H4 (cell line): ENCODE measurements at places on chromosomes 3 and 15.

GRCh38 chr15:28987337-28987736 lies 101.6 kb downstream of the APBA2 start:
- DNase-seq = no peak

DNA sequence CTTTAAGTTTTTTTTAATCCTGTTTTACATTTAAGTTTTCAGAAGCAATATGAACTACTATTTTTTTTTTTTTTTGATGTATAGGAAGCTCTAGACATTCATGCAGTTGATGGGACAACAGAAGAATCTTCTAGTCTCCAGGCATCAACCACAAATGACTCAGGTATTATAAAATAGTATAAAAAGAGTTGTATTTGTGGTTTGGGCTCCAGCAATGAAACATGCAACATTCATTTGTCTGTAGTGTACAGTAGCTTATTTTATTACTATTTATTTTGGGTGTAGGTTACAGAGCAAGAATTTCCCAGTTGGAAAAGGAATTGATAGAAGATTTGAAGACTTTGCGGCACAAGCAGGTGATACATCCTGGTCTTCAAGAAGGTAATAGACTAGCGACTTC lies 38.6 kb downstream of the MGA start:
- DNase-seq = no peak

- no peak for DNase-seq
These were observed 3.2 kb upstream of the GABRG3 start for GRCh38 chr15:26967719-26968269.

DNA sequence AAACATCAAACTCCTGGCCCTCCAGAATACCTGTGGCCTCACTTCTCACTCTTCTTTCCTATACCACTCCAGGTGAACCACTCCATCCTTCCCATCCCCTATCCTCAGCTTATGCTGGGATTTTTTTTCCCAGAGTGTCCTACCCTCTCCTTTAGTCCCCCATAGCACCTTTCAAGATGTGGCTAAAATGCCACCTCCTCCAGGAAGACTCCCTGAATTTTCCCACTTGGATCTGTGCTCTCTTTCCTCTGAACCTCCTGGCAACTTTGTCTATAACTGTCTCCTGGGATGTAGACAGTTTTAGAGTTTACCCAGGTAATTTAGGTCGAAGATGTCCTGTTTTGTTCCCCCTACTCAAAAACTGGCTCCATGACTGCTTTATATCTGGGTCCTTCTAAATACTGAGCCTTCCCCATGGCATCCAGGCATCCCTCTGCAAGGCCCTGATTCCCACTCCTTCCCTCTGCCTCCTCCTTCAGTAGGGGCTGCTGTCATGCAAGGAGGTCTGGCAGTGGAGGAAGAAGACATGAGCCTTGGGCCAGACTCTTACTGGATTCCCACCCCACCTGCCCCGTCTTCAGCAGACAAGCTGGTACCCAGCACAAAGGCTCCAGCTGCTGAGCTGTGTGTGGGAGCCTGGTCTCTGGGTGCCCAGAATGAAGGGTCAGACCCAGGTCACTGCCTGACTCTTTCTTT lies 161.5 kb downstream of the SMAD6 start:
- no peak for DNase-seq

- peak; percentile 33 for DNase-seq
These were observed 145.5 kb upstream of the UMPS start for GRCh38 chr3:124584552-124585391.

- no peak for DNase-seq
These were observed 116.7 kb upstream of the MRPS22 start for GRCh38 chr3:139227165-139227564.

DNA sequence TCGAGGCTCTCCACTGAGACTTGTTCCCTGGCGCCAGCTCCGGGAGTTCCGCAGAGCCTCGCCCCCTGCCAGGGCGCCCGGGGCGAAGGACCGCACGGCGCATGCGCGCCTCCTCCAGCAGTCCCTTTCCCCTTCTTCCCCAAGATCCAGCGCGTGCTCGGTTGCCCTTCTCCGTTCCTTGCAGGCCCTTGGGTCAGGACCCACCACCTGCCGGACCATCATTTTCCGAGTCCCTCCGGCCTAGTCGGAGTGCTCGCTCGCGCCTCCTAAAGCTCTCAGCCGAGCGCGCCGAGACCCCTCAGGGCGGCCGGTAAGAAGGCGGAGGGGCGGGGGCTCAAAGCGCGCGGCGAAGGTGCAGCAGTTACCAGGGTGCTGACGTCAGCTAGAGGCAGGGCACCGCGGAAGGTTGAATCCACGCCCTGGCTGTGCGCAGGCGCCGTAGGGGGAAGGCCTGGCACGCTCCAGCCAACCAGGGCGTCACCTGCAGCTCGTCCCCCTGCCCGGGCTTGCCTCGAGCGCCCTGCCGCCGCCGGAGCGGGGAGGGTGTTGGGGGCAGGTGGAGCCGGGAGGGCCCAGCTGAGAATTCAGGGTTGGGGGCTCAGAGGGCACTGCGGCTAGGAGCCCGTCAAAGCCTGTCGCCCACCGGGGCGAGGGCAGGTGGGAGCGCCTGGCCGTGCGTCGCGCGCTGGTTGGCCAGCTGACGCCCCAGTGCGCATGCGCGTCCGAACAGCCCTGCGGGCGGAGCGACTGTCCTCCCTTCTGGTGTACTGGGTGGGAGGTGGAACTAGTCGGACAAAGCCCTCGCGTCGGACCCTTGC lies at the start of gene TCAIM:
Gene TCAIM, plus strand, starts transcription at position 757 of the 818 bp plus-strand sequence. CDS start 16,017 bp downstream, outside the sequence.
- peak; percentile 93 for DNase-seq

- no peak for DNase-seq
These were observed 911 bp downstream of the RFTN1 start for GRCh38 chr3:16512435-16513140.

DNA sequence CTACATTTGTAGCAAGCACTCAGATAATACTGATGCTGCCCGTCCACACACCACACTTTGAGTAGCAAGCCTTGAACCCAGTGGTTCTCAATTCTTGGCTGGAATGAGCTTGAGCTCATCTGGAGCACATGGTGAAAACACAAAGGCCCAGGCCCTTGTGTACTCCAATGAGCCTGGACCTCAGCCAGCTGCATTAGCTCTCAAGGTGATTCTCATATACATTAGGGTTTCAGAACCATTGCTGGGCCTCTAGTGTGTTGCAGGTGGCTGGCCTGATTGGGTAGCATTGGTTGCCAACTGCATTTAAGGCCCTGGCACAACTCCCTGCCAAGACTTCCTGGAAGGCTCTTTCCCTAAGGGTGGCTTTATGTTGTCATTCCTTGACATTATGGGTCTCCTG lies 23.4 kb upstream of the ZFAND6 start:
- no peak for DNase-seq

DNA sequence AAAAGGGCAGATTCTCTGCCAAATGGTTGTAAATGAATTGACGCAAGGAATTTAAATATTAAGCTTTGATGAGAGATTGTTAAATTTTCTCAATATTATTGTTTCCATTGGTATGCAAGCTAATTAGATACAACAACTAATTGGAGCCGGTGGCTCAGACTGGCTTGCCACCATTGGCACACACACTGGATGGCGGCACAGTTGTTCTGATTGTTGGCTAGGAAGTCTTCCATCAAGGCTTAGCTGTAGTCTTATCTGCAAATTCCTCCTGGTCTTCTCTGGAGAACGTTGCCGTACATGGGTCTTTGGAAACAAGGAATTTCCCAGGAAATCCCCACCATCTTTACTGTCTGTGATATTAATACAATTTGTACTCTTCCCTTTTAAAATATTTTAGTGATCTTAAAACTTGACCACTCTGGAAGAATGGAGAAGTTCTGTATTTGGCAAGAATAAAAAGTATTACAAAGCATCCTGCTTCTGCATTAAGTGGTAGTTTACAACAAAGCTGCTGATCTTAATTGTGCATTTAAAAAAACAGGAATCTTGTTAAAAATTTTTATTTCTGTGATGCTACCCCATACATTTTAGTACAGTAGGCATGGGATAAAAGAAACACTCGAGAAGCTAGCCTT lies 126.5 kb downstream of the UBE2E2 start:
- no peak for DNase-seq

- no peak for DNase-seq
These were observed 7.0 kb upstream of the USP4 start for GRCh38 chr3:49346797-49347251.

DNA sequence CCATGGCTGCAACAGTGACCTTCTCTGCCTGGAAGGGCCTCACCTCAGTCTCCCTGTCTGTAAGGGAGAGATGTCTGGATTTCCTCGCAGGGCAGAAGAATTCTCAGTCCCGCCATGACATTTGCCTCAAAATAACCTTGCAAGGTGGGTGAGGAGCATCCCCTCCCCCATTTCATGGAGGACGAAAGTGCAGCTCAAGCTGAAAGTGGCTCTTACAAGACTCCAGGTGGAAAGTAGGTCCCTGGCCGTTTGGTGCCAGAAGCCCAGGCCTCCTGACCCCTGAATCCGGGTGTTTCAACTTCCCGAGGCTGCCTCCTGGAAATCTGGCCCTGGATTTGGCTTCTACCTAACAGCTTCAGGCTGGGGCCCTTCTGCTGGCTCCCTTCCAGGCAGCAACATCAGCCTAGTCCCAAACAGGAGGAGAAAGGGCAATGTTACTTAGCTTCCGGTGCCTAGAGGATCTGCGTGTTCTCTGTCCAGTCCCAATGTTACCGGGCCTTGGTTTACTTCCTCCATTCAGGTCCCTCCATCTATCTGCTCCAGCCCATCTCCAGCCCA lies 769 bp upstream of the CSPG4 start:
- no peak for DNase-seq

- no peak for DNase-seq
These were observed 165.3 kb downstream of the CHSY1 start for GRCh38 chr15:101086394-101087171.
